ENCODE measurements at places on chromosomes 7 and 10. TPM values are rescaled to one million over a fixed set of nuclear protein-coding genes. Genes with fewer than 3 reads are reported as not detected.
A peak's percentile ranks its signal among the peaks of the same experiment; 100 is the strongest.

The EN2 gene
- 0.04 TPM for polyA plus RNA-seq

The SLC13A4 gene
- polyA plus RNA-seq, result 1.4 TPM

The SPDYE8 gene
- polyA plus RNA-seq, result 0.33 TPM

The ACTR3C gene
- 10.4 TPM for polyA plus RNA-seq

The PHYHIPL gene
- 17.2 TPM for polyA plus RNA-seq

The SLC18A3 gene
- not detected for polyA plus RNA-seq

GRCh38 chr10:96891840-96892239 is 59.7 kb downstream of the LCOR start:
- no peak for DNase-seq

- no peak for DNase-seq
These were observed 52.8 kb upstream of the SEMA3E start for GRCh38 chr7:83701736-83702135.

DNA sequence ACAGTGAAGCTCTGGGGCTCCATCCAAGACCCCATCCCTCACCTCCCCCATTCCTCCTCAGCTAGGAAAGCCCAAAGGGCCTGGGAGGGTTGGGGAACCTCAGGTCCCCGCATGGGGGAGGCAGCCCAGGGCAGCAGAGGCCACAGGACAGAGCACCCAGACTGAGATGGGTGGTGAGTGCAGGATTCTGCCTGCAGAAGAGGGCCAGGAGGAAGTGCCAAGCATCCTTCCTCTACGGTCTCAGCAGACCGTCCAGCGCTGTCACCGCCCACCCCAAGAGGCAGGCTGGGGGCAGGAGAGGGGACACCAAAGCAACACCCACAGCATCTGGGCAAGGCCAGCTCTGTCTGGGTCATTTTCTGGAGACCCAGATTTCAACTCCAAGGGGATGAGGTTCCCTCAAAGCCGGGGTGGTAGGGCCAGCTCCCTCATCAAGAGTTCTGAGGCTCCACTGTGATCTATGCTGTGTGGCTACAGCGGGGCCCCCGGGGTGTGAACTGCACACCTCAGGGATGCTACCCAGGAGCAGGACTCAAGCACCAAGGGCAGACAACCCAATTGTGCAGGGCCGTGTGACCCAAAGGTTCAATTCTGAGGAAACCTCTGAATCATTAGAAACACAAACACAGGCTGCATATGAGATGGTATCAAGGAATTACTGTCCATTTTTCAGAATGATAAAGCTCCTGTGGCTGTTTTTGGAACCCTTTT is 46.8 kb downstream of the CAMK2B start:
- no peak for DNase-seq

DNA sequence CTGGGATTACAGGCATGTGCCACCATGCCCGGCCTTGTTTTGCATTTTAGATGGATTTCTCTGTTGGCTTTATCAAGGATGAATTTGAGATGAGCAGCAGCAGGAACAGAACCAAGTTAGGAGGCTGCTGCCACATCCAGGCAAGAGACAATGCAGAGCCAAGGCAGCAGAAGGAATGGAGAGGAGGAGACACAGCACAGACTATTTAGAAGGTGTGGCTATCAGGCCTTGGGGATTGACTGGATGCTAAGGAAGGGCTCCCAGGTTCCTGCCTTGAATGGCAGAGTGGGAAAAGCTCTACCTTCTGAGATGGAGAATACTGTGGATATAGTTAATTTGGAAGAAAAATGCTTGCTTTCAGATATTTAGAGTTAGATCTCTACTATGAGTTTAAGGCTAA is 484.7 kb upstream of the C7orf33 start:
- no peak for DNase-seq

GRCh38 chr10:75770626-75771081 is 339.2 kb downstream of the LRMDA start:
- DNase-seq, result no peak

DNA sequence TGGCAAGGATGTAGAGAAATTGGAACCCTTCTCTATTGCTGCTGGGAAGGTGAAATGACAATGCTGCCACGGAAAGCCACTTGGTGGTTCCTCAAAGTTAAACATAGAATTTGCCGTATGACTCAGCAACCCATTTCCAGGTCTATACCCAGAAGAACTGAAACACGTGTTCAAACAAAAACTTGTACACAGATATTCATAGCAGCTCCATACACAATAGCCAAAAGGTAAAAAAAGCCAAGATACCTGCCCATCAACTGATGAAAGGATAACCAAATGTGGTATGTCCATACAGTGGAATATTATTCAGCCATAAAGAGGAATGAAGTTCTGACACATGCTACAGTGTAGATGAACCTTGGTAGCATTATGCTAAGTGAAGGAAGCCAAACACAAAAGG is 39.1 kb downstream of the LHPP start:
- no peak for DNase-seq

DNA sequence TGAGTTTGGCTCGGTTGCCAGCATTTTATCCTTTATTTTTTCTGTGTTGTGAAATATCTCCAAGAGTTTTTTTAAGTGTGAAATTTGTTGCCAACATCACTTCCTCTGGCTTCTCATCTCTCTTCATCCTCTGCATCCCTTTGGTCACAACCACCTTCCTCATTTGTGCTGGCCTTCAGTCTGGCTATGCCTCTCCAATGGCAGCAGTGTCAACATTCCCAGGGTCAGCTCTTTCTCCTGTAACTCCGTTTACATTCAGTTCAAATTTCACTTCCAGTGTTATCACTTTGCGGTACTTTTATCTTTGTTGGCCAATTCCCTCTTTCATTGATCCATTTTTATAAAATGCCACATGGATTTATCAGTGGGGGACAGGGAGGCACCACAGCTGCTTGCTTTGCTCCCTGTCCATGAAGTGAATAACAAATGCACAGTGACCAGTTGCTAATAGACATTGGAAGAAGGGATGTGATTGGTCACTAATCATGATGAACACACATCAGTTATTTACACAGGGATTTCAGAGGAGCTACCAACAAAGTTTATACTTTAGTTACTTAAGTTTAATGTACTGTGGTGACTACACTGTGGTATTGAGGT is 311.4 kb upstream of the LRGUK start:
- no peak for DNase-seq

DNA sequence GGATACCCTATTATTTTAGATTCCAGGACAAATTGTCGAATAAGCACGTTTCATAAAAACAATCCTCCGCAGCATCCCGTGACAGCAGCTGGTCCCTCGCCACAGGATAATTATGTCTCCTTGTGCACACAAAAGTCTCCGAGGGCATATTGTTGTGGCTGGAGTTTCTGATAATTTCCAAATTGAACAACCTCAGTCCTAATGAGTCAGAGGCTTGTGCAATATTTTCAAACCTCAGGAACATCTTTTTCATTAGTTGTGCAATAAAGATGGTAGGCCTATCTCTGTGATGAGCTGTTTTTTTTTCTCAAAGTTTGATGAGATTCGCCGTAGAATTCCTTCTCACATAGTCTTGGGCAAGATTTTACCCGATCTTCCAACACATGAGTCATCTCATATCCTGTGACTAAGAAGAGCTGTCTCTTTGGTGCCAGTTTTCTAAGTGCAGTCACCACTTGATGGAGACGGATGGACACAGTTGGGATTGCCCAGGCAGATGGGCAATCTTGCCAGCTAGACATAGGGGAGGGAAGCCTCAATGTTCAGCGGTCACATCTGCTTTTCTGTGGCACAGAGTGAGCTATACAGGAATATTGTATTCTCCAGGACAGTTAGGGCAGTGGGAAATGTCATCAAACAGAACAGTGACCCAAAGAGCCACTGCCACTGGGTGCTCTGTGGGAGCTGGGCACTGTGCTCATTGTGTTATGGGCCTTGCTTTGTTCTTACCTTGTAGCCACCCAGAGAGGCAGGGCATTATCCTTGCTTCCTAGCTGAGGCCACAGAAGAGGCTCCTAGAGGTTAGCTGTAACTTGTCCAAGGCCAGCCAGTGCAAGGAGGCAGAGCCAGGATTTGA is 7.8 kb downstream of the HTRA1 start:
- no peak for DNase-seq

- no peak for DNase-seq
These were observed 43.5 kb downstream of the NUP205 start for GRCh38 chr7:135601182-135601581.

DNA sequence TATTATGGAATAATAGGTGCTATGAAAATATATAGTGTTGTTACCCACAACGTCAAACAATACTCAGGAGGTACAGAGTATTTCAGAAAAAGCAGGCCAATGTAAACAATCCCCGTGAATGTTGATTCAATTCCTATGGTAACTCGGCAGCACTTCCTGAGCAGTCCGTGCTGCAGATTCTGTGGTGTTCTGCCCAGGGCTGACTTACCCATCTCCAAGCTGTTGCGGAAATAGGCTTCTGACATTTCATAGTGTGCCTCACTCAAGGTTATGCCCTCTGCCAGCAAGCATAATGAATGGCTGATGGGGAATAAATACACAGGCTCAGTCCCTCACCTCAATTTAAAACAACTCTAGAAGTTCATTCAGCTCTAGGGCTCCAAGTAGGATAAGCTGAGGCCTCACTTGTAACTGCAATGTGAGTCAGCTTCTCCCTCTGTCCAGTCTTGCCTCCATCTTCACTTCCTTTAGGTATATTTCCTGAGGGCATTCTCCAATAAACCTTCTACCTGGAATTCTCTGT is 177.6 kb downstream of the GNAI1 start:
- peak; percentile 23 for DNase-seq

- DNase-seq, result no peak
These were observed 124.5 kb downstream of the TMEM168 start for GRCh38 chr7:112665709-112666108.

DNA sequence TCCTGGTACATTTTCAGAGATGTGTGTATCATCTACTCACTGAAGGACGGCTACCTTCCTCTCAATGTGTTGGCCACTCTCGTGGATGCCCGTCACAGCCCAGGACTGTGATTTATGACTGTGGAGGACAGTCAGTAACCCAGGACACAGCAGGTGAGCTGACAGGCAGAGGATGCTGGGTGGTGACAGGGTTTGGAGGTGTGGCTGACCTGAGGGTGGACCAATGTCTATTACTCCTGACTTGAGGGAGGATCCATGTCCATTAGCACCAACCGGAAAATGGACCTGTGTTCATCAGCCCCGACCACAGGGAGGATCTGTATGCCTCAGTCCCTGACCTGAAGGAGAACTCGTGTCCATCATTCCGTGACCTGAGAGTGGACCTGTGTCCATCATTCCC is 96.1 kb downstream of the ADCY1 start:
- DNase-seq, result no peak

DNA sequence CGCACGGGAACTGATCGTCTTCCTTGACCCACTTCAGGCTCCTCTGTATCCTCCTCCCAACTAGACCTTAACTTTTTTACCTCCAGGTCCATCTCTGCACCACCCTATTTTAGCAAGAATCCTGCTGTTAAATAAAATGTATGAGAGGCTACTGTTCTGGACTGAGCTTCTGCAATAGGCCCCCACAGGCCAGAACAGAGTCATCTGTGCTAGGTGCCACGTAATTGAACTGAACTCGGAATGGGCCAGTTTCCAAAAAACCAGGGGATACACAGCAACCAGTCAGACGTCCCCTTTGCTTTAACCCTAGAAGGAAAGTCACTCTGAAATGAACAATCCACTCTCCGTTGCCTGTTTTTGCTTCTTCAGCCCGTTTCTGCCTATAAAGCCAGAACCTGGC is 71.3 kb downstream of the CHST15 start:
- no peak for DNase-seq

- no peak for DNase-seq
These were observed at the start of gene EBF3 for GRCh38 chr10:129963641-129964501. Gene EBF3 (minus strand): TSS chr10:129964274. CDS start chr10:129963768, 506 bp downstream.

Data from right renal cortex interstitium (tissue), 3 donors.